ENCODE measurements at places on chromosomes 12 and 14.
A peak's percentile ranks its signal among the peaks of the same experiment; 100 is the strongest.

DNA sequence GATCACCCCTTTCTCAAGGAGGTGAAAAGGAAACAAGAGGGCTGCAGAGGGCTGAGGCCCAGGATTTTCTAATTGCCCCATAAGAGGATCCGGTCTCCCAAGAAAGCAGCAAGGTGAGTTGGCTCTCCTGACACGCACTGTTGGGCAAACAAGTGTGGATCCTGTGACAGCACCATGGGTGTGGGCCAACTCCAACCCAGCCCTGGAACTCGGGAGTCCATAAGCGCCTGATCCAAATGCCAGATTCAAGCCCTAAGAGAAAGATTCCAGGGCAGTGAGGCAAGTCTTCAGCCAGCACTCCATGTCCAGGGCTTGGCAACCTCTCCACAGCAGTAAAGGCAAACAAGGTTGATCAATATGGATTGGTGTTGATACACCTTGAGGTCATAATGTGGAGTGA lies 33.1 kb downstream of the KCNA5 start:
- DNase-seq, result no peak

DNA sequence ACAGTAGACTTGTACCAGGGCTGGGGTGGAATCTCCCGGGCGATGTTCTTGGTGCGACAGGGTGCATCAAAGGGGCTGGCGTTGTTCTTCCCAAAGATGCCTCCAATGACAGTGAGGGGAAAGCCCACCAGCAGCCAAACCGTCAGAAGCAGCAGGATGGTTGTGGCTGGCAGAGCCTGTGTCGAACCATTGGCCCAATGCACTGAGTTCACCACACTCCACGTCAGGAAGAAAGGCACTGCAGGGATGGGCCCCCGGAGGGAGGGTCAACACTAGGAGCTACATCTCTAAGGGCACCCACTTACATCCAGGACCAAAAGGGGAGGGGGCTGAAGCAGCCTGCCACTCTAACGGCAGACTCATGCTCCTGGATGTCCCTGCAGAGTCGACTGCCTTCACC lies 1.8 kb upstream of the IPO4 start:
- no peak for DNase-seq

- no peak for DNase-seq
Measured at GRCh38 chr14:72790887-72791566, 102.9 kb downstream of the DPF3 start.

- no peak for DNase-seq
Measured at GRCh38 chr14:54895683-54896082, 6.9 kb downstream of the GCH1 start.

DNA sequence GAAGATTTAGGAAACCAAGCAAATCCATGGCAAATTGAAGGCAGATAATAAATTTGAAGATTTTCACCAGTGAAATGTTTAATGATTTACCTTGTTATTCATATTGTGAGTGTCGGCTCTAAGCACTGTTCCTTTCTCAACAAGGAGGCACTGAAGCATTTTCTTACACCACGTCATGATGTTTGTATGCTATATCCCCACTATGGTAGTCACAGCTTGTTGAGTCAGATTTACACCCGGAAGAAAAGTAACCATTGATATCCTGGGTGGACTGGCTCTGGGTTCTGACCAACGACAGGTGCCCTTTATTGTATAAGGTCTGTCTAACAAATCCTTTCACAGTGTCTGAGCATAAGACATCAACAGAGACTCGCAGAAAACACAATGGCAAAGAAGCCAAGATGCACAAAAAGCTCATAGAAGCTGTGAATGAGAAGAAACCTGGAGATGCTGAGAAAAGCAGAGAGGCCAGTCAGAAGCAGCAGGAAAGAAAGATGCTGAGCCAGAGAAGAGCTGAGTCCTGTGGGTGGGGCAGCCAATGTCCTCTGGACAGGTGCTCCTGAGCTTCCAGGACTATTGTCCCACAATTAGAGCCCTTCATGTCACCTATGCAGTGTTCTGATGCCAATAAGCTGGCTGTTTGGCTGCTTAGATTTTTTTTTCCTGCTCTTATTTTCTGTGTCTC lies 49.7 kb upstream of the ARHGAP5 start:
- DNase-seq, result no peak

DNA sequence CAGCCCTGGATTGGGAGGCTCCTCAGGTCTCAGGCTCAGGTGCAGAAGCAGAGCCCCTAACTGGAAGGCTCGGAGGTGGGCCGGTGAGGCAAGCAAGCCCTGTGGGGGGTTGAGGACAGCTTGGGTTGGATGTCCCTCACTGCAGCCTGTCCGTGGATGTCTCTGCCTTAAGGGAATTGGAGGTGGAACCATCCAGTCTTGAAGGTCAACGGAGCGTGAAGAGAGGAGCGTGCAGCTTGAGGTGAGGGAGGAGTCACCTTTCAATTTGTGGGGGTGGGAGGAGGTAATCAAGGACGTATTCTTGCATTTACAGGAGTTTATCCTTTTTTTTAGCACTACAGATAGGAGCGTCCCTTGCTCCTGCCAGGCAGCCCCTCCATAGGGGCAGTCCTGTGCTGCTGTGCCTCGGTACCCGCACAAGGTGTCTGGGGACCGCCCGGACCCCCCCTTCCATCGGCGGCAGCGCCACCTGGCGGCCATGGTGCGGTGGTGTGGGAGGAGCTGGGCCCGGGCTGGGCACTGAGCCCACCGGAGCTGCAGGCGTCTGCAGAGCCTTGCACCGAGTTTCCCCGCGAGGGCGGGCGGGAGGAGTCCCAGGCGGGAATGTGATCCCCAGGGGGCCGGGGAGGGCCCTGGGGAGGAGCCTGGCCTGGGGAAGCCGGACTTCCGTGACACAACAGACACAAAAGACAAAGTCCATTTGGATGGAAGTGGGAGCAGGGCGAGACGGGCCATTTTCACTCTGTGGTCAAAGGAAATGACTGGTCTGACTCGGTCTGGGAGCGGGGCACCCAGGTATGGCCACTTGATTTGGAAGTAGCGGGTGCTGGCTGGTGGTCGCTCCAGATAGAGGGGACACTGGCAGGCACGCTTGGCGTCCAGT lies 864 bp downstream of the DNAJC22 start:
- peak; percentile 83 for DNase-seq
